ENCODE measurements at places on chromosomes 11 and 22.

DNA sequence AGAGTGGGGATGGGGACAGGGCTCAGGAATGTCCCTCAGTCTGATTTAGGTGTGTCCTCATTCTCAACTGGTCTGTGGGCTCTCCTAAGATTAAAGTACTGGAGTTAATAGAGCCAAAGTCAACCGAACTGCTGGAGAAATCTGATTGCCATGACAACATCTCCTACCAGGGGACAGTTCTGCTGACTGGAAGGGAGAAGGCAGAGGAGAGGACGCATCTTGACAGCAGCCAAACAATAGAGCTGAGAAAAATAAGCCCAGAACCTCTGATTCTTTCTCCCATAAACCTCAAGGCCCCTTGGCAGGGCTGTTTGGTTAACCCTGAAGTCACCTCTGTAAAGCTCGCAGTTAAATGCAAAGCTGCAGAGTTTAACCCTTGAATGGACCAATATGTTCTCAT is 2.8 kb downstream of the KCTD14 start:
- DNase-seq = no peak

DNA sequence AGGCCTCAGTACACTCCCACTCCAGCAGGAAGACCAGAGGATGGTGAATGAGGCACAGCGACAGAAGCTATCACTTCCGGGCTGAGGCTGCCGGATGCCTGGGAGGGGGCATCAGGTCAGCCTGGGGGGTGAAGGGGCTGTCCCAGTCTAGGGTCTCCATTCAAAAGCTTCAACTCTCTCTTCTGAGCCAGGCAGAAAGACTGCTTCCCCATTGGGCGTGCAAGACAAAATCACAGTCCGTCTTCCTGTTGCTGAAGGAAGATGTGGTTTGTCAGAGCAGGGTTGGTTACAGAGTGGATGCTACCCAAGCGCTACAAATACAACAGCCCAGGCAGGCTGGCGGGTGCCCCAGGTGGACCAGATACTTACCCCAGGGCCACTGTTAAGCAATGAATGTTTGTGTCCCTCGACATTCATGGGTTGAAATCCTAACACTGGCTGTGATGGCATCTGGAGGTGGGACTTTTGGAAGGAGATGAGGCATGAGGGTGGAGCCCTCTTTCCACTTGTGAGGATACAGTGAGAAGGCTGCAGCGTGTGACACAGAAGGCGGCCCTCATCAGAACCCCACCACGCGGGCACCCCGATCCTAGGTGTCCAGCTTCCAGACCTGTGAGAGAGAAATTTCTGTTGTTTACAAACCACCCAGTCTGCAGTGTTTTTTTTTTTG is 12.0 kb downstream of the UPK3A start:
- peak; percentile 74 for DNase-seq

- DNase-seq = no peak
These were observed 60.8 kb upstream of the SC5D start for GRCh38 chr11:121231576-121232278.

DNA sequence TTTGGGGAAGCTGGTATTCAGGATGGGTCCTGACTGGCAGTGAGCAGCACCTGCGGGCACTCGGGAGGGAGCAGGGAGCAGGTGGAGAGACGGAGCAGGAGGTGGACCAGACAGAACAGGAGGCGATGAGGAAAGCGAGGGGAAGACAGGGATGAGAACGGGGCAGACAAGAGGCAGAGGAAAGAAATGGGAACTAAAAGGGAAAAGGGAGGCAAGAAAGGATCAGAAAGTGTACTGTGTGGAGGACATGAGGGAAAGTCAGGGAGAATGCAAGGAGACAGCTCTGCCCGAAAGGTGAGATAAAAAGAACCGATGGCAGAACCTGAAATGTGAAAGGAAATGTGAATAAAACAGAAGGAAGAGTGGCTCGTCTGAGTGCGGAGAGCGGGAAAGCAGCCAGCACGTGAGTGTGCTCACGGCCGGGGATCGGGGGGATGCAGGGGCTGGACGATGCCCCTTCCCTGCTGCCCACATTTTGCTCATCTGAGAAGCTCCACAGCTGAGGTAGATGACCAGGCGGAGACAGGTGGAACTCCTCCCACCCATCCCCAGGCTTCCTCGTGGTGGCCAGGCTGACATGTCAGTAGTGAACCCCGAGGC is 494.4 kb upstream of the B3GAT1 start:
- DNase-seq = no peak

- DNase-seq = no peak
These were observed 44.2 kb downstream of the CKAP5 start for GRCh38 chr11:46801694-46802470.

- no peak for DNase-seq
These were observed 9.8 kb downstream of the PACSIN2 start for GRCh38 chr22:43005106-43005505.

DNA sequence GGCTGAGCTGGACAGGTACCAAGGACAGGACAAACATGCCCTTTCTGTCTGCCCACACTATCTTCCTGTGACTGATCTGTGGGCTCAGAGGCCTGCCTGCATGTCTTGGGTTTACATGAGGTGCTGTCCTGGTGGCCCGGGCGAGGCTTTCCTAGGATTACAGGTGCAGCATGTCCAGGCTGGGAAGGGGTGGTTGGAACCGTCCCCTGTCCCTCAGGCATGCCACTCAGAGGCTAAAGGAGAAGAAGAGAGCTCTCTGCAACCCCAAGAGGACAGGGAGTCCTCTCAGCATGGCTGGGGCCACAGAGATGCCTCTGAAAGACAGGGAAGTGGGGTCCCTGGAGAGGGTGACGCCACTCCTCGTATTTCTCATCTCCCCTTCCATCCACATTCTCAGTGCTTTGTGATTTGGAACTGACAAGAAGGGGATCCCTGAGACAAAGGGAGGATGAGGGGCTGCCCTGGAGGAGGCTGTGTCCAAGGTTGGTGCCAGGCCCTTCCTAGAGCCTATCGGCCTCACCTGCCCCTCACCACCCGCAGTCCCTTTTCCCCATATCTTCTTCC is 64.6 kb upstream of the LMO1 start:
- no peak for DNase-seq

GRCh38 chr22:46062971-46063631 is 86.1 kb upstream of the WNT7B start:
- no peak for DNase-seq

GRCh38 chr11:86050196-86050709 is 18.6 kb downstream of the PICALM start:
- DNase-seq = no peak

- no peak for DNase-seq
These were observed 49.2 kb upstream of the SESN3 start for GRCh38 chr11:95279921-95280868.

DNA sequence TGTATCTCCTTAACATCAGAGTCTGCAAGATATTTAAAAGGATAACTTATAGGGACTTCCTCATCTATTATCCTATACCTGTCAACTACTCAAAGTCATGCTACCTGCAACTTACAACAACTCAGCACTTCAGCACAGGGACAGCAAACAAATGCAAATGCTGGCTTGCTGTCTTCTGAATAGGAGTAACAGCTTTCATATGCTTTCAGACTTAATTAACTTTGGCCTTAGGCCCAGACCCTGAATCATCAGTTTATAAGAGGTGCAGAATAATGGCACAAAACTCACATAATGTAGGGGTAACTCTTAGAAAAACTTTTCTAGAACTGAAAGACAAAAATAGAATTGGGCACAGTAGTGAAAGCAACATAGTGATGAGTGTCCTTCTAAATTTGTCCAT is 953.4 kb downstream of the DLG2 start:
- DNase-seq = no peak

DNA sequence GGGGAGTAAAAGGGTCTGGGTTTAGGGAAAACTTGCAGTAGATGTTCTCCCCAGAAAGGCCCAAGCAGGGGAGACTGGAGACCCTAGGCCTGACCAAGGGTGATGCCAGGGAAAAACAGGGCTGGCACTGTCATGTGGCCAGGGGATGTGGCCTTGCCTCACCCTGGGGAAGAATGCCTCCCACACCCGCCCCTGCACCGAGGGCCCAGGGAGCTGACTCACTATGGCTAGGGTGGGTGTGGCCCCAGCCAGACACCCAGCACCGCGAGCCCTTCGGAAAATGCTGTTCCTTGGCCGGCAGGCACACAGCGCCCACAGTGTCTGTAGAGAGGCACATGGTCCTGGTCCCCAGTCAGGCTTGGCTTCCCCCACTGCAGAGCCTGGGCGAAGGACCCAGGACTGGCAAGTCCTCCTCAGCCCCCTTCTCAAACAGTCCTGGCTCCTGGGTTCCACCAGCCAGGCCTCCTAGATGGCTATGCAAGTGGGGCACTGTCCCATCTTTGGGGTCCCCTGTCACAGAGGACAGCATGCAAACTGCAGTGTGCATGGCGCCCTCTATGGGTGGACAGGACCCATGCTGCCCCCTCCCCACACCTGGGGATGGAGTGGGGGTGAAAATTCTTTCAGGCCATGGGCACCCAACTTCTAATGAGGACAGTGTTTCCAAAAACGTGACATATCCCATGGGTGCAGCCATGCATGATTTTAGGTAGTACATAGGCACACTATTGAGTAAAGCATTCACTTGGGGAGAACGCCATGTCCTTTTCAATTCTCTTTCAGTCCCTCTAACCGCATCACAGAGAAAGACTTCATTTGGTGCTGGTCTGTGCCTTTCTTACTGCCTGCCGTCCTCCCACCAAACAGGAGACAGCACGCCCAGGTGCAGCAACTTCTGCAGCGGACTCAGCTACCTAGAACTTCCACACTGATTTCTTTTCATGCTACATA is 15.2 kb downstream of the TMPRSS5 start:
- no peak for DNase-seq

GRCh38 chr11:8650401-8650990 is 32.0 kb downstream of the TRIM66 start:
- DNase-seq = no peak

GRCh38 chr11:130527636-130528297 is 79.3 kb downstream of the ADAMTS15 start:
- DNase-seq = no peak

DNA sequence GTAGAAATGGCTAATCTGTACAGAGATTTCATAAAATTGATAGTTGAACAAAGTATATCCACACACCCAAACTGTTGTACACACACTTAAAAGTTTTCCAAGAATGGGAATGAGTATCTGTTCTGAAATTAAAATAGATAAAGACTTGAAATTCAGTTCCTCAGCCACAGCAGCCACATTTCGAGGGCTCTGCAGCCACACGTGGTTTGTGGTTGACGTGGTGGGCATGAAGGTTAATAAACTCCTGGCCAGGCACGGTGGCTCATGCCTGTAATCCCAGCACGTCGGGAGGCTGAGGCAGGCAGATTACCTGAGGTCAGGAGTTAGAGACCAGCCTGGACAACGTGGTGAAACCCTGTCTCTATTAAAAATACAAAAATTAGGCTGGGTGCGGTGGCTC is 24.0 kb downstream of the TPST2 start:
- DNase-seq = no peak

GRCh38 chr11:17906436-17906835 is 106.4 kb downstream of the SERGEF start:
- no peak for DNase-seq

- DNase-seq = peak; percentile 85
These were observed at the start of gene ALKBH8 for GRCh38 chr11:107565219-107565937. TSS of gene ALKBH8 (minus strand) at chr11:107565735. CDS start at chr11:107560893, 4,842 bp downstream.

- no peak for DNase-seq
These were observed 6.9 kb upstream of the CHORDC1 start for GRCh38 chr11:90229791-90230190.

- no peak for DNase-seq
These were observed 65.4 kb upstream of the CRTAM start for GRCh38 chr11:122772945-122773344.

DNA sequence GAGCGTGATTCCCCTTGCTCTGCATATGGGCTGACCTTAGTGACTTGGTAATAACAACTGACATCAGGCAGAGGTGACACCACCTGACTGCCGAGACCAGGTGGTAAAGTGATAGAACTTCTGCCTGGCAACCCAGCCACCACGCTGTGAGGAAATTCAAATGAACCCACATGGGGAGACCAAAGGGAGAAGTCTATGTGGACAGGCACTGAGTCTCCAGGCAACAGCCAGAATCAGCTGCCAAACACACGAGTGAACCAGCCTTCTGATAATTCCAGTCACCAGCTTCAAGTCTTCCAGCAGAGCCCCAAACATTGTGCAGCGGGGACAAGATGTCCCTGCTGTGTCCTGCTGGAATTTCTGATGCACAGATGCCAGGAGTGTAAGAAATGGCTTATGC is 29.7 kb downstream of the SPATA19 start:
- DNase-seq = no peak

DNA sequence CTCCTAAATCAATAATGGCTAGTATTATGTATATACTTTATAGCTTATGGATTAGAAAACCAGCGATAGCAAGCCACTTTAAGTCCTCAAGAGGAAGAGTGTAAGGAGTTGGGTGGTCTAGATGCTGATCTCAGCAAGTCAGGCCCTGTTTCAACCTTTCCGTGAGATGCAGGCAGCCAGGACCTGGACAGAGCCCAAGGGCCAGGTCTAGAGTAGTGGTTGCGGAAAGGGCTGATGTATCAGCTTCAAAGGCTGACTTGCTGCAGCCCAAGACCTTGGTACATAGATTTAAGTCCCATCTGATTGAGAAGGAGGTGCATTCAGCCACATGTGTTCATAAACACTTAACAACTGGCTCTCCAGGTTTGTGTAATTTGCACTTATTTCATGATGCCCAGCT is 33.4 kb downstream of the FLI1 start:
- DNase-seq = no peak

- no peak for DNase-seq
These were observed 1126.9 kb downstream of the BRD1 start for GRCh38 chr22:48700566-48701295.

DNA sequence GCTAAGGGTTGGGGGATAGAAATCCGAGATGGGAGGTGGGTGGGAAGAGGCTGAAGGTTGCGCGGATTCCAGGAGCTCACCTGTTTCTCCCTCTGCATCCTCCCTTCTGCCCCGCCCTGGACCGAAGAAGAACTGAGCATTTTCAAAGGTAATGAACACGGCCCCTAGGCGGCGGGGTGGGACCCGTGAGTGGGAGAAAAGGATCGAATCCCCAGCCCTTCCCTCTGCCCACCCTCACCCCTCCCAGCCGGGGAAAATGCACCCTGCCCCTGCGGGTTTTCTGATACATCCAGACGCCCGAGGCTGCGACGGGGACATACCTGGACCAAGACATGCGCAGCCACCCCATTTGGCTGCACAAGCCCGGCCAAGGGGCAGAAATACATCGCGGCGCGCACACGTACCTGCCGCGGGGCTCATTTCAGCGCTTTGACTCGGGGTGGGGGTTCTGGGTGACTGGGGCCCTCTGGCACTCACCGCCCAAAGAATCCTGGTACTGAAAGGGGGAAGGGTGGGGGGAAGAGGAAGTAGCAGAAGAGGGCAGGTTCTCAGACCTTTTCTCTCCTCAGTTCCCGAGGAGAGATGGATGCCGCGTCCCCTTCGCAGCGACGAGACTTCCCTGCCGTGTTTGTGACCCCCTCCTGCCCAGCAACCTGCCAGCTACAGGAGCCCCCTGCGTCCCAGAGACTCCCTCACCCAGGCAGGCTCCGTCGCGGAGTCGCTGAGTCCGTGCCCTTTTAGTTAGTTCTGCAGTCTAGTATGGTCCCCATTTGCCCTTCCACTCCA is 6.0 kb downstream of the VSIG2 start:
- no peak for DNase-seq

DNA sequence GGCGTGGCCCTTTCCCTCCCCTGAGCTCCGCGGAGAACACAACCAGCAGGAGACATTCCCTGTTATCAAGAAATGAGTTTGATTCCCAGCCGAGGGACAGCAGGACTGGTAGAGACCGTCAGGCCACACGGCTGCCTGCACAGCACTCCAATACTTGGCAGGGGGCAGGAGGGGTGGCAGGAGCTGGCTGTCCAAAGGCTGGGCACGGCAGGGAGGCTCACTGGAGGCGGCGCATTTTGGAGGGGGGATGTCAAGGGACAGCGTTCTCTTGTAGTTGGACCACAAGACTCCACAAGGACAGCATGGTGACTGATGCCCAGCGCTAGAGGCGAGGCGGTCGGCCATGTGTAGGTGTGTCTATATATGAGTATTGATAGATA is 66.7 kb upstream of the A4GALT start:
- no peak for DNase-seq
